ENCODE measurements at places on chromosomes 1 and 21.

DNA sequence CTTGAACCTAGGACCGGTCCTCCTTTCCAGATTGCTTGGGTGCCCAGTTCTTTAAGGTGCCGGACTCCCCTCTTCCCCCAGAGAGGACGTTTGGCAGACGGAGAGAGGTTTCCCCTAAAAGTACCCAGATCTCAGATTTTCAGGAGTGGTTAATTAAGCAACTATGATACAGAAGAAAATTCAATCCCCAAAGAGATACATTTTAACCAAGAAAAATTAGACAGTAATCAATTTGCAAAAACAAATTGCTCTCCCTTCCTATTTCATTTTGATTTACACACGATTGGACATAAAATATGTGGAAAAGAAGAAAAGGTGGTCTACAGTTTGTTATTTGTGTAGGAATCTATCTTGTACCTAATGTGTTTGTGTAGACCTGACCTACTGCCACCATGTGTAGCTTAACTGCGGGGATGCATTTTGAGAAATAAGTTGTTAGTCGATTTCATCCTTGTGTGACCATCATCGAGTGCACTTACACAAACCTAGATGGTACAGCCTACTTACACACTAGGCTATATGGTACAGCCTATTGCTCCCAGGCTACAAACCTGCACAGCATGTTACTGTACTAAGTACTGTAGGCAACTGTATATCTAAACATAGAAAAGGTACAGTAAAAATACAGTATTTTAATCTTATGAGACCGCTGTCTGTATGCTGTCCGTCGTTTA is 755 bp downstream of the RPAP2 start:
- peak; percentile 12 for DNase-seq

GRCh38 chr1:8661185-8662110 is 156.0 kb downstream of the RERE start:
- no peak for DNase-seq

DNA sequence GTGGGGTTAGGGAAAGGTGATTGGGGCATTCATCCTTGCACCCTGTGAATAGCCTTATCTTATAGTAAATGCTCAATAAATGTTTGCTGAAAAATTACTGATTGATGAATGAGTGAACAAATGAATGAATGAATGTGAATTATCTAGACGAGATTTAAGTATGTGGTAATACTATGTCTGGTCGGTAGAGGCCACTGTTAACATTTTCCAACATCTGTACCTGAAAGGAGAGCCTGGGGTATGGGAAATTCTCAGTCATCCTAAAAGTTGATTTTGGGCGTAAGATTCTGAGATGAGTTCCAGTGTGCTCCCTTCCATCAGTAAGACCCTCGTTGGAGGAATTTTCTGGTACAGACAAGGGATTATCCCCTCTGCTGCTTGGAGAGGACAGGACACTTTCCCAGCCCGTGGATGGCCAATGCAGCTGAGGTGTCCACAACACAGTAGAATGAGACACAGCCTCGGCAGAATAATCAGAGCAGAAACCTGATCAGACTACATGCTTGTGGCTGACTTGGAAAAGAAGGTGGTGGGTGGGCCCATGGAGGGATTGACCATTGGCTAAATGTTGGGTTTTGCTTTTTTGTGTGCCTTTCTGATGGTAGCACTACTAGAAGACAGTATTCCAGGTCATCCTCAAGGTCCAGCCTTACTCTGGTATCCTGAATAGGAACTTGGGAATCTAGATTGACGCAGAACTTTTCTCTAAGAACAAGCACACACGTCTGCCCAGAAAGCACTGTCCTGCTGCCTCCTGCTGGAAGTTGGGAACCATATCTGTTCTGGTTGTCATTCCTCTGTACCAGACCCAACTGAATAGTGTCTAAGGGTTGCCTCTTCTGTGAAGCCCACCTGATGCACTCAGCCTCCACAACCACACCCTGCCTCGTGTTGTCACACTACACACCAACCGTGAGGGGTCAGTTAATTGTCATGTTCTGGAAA is 262.0 kb downstream of the TNR start:
- DNase-seq: peak; percentile 3

- no peak for DNase-seq
Measured at GRCh38 chr1:26019641-26020315, 1.8 kb upstream of the EXTL1 start.

DNA sequence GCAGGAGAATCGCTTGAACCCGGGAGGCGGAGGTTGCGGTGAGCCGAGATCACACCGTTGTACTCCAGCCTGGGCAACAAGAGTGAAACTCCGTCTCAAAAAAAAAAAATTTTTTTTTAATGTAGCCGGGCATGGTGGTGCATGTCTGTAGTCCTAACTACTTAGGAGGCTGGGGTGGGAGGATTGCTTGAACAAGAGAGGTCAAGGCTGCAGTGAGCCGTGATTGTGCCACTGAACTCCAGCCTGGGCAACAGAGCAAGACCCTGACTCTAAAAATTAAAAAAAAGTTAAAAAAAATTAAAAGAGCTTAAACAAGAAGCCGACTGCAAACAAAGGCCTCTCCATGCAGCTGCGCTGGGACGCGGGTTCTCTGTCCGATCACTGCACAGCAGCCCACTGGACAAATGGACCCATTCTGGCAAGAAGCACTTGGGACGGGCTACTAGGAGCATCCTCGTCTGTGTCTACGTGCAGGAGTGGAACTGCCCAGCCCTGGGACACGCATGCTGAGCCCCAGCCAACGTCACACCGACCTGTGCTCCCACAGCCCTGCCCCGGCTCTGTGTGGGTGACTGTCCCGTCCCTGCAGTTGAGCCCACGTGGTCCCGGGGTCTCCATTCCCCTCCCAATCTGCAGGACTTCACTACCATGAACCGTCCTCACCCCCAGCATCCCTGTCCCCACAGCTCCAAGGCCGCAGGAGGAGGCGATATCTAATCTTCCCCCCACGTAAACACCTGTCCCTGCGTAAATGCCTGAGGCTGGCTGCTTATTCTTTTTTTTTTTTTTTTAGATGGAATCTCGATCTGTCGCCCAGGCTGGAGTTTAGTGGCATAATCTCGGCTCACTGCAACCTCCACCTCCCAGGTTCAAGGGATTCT is 12.3 kb downstream of the SLC35E2B start:
- no peak for DNase-seq

DNA sequence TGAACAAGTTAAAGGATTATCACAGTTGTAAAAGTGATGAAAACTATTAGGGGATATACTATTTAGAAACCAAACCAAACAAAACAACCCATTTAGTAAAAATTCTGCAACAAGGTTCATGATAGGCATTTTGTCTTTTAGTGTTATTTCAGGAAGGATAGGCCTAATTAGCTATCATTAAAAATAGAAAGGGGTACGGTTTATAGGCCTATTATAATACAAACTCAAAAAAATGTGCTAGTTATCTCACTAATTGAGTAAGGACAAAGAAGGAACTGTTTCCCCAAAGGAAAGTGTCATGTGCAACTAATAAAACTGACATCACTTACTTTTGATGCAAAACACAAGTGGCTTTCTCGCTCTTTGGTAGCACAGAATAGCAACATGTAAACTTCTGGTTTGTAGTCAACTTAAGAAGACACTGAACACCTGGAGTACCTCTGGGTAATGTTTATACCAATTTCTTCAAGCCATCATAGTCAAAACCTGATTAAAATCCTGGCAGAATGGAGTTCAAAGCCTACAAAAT is 28.5 kb downstream of the SLC16A1 start:
- DNase-seq: no peak

- no peak for DNase-seq
Measured at GRCh38 chr1:192914696-192915095, 105.9 kb downstream of the RGS2 start.

GRCh38 chr1:205545001-205545919 is 40.8 kb downstream of the CDK18 start:
- no peak for DNase-seq

DNA sequence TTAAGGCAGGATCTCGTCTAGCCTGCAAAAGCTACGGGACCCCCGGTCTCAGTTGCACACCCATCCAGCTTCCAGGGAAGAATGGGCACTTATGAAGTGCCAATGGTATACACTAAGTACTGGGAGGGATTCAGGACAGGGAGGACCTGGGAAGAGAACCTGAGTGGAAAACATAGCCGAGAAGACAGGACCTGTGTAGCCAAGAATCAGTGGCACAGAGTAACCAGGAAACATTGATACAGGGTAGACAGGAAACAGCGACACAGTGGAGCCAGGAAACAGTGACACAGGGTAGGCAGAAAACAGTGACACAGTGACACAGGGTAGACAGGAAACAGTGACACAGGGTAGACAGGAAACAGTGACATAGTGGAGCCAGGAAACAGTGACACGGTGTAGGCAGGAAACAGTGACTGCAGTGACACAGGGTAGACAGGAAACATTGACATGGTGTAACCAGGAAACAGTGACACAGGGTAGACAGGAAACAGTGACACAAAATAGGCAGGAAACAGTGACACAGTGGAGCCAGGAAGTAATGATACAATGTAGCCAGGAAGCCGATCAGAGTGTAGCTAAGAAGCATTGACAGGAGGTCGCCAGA is 138.0 kb upstream of the ARHGEF16 start:
- DNase-seq: no peak

GRCh38 chr1:59697150-59697800 is 117.5 kb upstream of the HOOK1 start:
- no peak for DNase-seq

GRCh38 chr1:245700631-245701030 is 545.8 kb downstream of the KIF26B start:
- no peak for DNase-seq

DNA sequence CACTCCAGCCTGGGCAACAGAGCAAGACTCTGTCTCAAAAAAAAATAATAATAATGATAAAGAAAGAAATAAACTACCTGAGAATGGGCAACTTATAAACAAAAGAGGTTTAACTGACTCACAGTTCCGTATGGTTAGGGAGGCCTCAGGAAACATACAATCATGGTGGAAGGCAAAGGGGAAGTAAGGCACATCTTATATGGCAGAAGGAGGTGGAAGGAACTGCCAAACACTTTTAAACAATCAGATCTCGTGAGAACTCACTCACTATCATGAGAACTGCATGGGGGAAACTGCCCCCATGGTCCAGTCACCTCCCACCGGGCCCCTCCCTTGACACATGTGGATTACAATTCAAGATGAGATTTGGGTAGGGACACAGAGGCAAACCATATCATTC is 6.3 kb upstream of the EGLN1 start:
- DNase-seq: no peak

All from NCI-H748 treated with DMSO at 0.1 percent for 48 hours (cell line).